ENCODE measurements at places on chromosomes 6 and 20.

DNA sequence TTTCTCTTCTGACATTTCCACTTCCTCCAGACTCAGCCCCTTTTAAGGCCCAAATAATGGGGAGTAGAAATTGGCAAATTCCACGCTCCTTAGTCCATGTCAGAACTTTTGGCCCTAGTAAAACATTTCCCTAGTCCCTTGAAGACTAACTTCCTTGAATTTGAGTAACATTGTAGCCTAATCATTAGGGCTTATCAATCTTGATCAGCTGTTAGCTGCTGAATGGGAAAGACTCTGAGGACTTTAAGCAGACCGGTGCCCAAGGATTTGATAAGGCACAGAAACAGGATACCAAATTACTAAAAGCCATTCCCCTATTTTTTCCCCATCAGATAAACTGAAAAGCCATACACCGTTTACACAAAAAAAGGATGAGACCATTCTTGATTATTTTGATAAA, 37.0 kb upstream of the ECI2 start:
- no peak for DNase-seq

DNA sequence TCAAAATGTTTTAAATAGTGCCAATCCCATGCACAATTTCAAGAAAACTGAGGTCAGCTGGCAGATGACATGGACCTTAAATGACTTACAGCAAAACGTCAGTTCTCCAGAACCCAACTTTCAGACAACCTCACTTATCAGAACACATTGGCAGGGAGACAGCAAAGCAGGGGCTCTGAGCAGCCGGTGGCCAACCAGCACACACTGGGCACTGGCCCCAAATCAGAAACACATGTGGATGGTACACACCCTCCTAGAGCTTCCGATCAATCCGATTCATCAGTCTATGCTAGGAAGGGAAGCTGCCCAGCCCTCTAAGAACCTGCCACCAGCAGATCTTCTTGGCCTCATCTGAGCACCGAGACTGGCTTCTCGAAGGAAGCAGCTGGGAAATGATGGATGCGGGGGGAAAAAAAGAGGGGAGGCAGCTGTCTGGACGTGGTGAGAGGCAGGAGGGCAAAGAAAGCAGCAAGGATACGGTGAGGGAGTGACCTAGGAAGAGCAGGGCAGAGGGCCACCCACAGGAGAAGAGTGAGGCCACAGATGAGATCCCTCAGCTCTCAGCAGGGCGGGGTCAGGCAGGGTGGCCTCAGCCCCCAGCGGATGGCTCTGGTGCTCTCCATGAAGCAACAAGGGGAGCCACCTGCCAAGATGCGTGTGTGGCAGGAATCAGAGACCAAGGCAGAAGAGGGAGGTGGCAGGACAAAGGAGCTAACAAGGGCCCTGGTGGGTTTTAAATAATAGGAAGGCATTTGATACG, 32.9 kb downstream of the TAF4 start:
- no peak for DNase-seq

- no peak for DNase-seq
Observed at GRCh38 chr6:25217302-25217701, 61.9 kb upstream of the CARMIL1 start.

GRCh38 chr20:41111578-41111951, 25.8 kb upstream of the PLCG1 start:
- DNase-seq, result no peak

DNA sequence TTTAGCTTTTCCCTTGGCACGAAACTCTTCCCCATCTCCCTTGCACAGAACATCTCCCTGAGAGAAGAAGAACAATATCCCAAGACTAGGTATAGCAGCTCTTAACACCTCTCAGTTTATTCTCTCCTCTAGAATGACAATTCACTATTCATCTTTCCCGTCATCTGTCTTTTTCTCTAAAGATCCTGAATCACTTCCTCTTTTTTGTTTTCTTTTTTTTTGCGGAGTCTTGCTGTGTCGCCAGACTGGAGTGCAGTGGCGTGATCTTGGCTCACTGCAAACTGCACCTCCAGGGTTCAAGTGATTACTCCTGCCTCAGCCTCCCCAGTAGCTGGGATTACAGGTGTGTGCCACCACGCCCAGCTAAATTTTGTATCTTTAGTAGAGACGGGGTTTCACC, 574.4 kb upstream of the MAP3K7 start:
- no peak for DNase-seq

GRCh38 chr6:140535511-140535910, 1161.1 kb upstream of the CITED2 start:
- DNase-seq, result no peak

GRCh38 chr20:44552950-44553908, 29.1 kb upstream of the PKIG start:
- DNase-seq, result peak; percentile 38

DNA sequence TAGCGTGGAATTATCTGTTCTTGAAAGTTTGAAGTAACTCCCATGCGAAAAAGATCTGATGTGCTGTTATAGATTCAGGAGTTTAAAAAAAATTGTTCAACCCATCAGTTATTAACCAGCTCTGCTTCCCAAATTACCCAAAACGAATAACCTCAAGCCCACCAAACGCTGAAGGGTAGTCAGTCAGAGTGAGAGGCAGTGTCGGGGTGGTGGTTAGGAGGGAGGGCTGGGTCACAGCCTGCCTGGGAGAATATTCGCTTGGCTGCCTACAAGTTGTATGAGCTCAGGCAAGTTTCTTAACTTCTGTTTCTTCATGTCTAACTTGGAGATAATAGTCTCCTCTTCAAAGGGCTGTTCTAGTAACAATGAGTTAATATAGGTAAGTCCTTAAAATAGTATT, 114.6 kb downstream of the JPH2 start:
- no peak for DNase-seq
